ENCODE measurements at places on chromosomes 7 and 10.

DNA sequence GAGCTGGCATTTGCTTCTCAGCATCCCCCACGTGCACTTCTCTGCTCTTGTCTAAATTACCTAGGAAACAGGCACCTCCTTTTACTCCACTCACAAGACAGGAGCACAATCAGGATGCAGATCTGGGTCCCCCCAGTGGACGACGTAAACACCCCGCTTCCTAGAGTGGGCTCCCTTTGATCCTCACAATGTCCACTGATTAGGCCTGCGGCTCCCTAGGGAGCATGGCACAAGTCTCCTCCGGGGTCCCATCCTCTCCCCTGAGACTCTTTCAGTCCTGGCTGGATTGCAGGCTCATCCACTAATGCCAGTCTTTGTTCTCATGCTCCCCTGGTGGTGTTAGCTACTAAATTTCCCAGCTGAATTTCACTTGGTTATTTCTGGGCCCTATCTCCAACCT is 98.3 kb downstream of the GLI3 start:
- DNase-seq = no peak

- DNase-seq = peak; percentile 94
Measured at GRCh38 chr10:73887294-73888039, 13.1 kb upstream of the CAMK2G start.

GRCh38 chr7:36017111-36017510 is 135.9 kb upstream of the EEPD1 start:
- no peak for DNase-seq

DNA sequence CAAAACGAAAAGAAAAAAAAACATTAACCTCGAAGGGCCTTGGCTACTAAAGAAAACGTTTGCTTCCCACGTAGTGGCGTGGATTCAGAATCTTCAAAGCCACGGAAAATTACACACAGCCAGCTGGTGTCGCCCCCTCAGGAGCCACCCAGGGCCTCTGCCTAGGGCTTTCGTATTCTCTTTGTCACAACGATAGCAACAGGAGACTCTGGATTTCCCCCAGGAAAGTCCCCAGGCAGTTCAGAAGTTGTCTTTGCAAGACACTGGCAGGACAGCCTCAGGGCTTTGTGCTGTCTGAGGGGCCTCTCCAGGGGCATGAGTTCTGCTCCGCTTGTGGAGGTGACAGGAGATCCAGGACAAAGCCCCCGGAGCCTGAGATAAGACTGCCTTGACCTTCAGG is 150.2 kb upstream of the INSYN2A start:
- DNase-seq = no peak

DNA sequence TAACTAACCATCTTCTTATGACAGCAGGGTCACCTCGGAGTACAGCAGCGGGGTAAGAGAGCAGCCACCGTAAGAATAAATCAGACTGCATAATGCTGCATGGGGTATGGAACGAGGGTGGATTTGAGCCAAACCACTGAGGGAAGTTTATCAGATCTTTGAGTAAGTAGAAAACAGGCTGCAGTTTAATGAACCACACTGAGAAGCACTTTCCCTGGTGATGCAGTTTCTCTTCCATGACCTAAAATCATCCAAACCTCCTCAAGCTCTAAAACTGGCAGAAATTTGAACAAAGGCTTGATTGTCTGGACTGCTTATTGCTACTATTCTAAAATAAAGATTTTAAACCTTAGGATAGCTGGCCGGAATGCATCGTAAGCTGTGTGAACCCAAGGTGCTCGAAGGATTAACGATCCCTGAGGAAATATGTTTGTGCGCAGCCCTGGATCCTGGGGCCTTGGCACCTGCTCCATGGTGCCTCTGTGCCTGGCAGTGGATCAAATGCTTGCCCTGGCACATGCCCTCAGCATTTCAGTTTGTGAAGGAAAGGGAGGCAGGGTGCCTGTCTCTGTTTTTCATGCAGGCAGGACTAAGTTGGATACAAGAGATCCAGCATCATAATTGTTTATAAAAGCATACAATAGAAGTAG is 322.7 kb downstream of the LHFPL3 start:
- DNase-seq = no peak

- peak; percentile 66 for DNase-seq
Measured at GRCh38 chr10:71771821-71772617, 1.3 kb downstream of the VSIR start.

DNA sequence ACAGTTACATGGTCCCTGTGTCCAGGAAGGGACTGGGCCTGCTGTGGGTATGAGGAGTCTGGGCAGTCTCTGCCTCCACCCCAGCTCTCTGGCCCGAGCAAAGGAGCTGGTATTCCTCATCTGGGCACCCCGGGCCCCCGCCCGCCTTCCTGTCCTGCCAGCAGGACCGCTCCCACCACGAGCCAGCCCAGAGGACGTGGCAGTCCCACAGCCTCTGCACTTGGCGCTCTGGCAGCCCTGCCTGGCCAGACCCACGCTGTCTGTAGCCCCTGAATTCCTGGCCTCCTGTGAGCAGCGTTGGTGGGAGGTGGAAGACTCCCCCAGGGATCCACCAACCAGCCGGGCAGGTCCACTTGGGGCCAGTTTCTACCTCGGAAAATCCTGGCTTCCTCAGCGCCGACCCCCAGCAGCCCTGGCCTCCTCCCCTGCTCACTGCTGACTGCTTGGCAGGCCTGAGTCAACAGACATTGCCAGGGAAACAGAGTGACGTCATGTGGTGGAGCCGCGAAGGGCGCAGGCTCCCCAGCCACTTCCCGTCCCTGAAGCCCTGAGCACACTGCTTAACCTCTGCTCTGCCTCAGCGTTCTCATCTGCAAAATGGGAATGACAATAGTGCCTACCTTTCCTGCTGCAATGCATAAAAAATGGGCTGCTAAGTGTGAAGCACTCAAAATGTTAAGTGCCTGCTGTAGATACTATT is 21.6 kb upstream of the LIMK1 start:
- peak; percentile 93 for DNase-seq

GRCh38 chr10:86803156-86803555 is 46.7 kb downstream of the BMPR1A start:
- DNase-seq = peak; percentile 58

GRCh38 chr10:116511365-116511764 is 34.4 kb upstream of the PNLIP start:
- DNase-seq = no peak

DNA sequence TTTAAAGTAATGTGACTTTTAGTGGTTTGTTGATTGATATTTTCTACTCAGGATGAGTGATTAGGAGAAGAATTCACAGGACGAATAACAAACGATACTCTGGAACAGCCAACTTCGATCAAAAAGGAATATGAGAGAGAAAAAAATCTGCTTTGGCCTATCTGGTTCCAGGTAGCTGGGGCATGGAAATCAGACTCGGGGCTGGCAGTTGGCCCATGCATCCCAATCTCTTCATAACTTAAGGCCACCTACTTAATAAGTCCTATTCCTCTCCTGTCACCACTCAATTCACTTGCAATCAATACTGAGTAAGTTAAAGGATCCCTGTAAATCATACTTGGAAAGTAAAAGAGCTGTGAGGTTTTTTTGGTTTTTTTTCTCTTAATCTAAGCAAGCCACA is 1116.2 kb downstream of the SORCS3 start:
- no peak for DNase-seq

- DNase-seq = no peak
Measured at GRCh38 chr10:94213001-94213530, 149.7 kb downstream of the NOC3L start.

- no peak for DNase-seq
Measured at GRCh38 chr10:68878496-68878895, 22.6 kb upstream of the DDX50 start.

GRCh38 chr7:106006906-106007305 is 43.8 kb downstream of the CDHR3 start:
- DNase-seq = no peak

DNA sequence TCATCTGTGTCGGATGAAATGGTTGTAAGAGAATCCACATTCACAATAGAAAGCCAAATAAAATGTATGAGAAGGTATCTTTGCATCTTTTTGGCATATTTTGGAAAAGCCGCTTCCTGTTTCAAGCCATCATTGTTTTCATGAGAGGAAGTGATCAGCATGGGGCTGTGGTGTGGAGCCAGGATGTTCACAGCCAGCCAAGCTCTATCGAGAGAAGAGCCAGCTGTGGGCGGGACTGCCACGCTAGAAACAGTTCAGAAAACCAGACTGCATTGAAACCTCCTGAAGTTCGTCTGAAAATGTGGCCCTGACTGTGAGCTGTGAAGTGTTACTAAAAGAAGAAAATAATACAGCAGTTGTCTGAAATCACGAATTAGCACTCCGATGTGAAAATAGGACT is 21.2 kb upstream of the NPS start:
- no peak for DNase-seq

GRCh38 chr10:35355971-35356724 is 19.8 kb downstream of the CCNY start:
- DNase-seq = peak; percentile 29

- no peak for DNase-seq
Measured at GRCh38 chr10:4067531-4067930, 282.5 kb upstream of the KLF6 start.

DNA sequence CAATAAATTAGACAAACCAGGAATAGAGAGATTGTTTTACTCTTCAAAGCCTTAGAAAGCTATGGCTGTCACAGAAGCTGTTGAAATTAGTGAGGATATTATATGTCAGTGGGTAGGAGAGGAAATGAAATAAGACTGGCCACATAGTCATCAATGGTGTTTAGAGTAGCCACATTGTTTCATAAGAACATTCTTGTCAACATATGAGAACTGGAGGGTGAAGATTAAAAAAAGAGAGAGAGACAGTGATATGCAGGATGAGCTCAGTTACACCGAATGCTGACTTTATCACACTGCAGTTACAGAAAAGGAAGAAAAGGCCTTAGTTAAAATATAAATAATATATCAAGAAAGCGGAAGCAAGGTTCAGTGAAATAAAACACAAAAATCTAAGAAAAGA is 412.0 kb downstream of the CNTNAP2 start:
- no peak for DNase-seq

DNA sequence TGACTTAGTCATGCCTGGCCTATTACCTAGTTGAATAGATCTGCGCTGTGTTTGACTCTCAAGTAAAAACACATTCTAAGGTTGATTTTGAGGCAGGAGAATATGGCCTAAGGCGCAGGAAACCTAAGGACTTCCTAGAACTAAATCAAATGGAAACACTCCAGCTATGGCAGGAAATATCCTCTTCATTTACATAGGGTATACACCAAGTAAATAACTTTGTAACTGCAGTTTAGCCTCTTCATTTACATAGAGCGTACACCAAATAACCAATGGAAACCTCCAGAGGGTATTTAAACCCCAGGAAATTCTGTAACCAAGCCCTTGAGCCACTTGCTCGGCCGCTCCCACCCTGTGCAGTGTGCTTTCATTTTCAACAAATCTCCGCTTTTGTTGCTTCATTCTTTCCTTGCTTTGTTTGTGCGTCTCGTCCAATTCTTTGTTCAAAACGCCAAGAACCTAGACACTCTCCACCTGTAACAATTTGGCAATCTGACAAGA is 35.6 kb upstream of the XRCC2 start:
- DNase-seq = no peak
